Large intestine (tissue), 12 donors: ENCODE measurements at places on chromosomes 2 and 18. TPM values are rescaled to one million over a fixed set of nuclear protein-coding genes. Genes with fewer than 3 reads are reported as not detected.

Gene DLX1
- polyA plus RNA-seq, result 3.4 TPM

GRCh38 chr2:189504238-189504637 is 63.0 kb downstream of the WDR75 start:
- no peak for DNase-seq

DNA sequence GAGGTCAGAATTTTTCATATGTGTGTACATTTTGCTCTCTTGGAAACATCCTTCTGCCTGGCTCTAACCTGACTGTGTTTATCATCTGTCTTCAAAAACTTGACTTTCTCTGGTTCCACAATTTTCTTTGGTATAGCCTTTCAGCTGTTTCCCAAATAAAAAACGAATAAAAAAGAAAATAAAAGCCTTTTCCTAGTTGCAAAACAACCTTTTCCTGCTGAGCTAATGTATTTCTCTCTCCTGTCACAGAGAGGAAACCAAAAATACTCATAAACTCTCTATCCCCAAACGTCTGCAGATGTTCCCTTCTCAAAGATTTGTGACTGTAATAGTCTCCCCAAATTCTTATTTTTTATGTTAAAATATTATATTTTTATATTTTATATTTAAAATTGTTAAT is 505.3 kb upstream of the SLC39A10 start:
- DNase-seq, result no peak

Gene POMC
- 4.0 TPM for polyA plus RNA-seq

Gene FSHR
- polyA plus RNA-seq, result not detected

- no peak for DNase-seq
These were observed 2.0 kb upstream of the CAPN14 start for GRCh38 chr2:31219131-31219969.

- DNase-seq, result no peak
These were observed 83.0 kb downstream of the NEB start for GRCh38 chr2:151651274-151651673.

GRCh38 chr2:204223544-204223943 is 287.0 kb downstream of the ICOS start:
- DNase-seq, result no peak

Gene IL1RN
- polyA plus RNA-seq, result 0.39 TPM

DNA sequence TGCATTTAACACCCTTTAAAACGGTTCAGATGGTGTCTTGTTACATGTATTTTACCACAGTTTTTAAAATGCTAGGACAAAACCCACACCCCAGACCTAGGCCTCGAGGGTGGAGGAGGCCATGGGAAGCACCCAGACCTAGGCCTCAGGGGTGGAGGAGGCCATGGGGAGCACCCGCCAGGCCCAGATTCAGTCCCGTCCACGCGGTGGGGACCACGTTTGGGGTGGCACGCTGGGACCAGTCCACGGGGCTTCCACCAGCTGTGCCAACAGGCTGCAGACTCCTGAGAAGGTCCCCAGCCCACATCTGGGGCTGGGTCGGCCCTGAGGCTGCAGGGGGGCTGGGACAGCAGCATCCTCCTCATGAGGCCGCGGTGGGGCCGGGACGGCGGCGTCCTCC is 63.4 kb downstream of the SLC66A2 start:
- no peak for DNase-seq

Gene DCC
- polyA plus RNA-seq, result 0.58 TPM

- no peak for DNase-seq
These were observed 17.6 kb upstream of the SPATS2L start for GRCh38 chr2:200288670-200289429.

GRCh38 chr2:215283221-215283620 is 28.6 kb upstream of the ATIC start:
- DNase-seq, result no peak

- no peak for DNase-seq
These were observed 23.3 kb downstream of the GLS start for GRCh38 chr2:190903693-190904450.

GRCh38 chr2:229539628-229540027 is 174.7 kb downstream of the DNER start:
- no peak for DNase-seq

GRCh38 chr2:56713161-56713676 is 529.4 kb downstream of the CCDC85A start:
- DNase-seq, result no peak

- peak; percentile 86 for DNase-seq
These were observed 50.2 kb upstream of the DTNA start for GRCh38 chr18:34659579-34660517.

DNA sequence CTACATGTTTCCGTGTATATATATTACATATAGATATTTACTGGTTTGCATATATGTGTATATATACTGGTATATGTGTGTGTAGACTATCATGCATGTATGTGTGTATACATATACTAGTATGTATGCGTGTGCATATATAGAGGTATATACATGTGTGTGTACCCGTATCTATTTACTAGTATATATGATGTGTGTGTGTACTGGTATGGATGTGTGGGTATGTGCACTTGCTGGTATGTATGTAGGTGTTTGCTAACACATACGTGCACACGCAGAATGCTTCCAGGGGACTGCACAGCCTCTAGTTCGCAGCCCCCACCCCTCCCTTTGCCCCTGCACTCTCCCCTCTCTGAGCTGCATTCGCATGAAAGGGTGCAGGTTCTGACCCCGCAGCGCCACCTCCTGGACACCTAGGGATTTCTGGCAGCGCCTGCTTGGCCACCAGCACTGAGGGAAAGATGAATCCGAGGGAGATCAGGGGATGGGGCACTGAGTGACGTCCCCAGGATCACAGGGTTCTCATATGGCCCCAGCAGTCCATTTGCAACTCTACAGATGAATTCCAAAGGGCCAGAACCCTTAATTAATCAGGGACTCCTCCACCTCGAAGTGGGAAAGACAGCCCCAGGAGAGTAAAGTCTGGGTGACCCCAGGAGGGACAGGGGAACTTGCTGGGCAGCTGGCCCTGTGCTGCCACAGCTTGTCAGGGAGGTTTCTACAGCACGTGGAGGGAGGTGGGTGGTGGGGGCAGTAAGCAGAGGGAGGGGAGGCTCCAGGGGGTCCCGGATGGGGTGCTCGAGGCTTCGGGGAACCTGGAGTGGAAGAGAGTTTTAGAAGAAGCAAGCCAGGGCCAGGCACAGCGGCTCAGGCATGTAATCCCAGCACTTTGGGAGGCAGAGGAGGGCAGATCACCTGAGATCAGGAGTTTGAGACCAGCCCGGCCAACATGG is 66.8 kb upstream of the ASAP2 start:
- DNase-seq, result peak; percentile 42

GRCh38 chr2:106885329-106885728 is 638 bp downstream of the ST6GAL2 start:
- peak; percentile 11 for DNase-seq

DNA sequence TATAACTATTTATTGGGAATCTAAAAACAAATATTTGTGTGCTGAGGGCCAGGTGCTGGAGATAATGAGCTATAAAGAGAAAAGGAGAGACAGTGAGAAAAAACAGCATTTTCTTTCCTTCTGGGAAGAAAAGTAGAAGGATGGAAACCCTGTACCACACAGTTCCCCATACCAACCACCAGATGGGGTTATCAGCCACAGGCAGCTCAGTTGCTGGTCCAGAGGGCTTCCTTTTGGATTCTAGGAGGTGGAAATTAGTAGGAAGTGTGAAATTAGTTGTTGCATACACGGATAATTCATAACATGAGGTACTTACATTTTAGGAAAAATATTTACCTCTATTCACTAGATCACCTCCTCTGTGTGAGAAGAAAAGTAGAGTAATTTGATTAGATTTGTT is 237.0 kb upstream of the FOSL2 start:
- DNase-seq, result peak; percentile 37

- DNase-seq, result no peak
These were observed 85.3 kb downstream of the TRAPPC8 start for GRCh38 chr18:31857526-31858106.

DNA sequence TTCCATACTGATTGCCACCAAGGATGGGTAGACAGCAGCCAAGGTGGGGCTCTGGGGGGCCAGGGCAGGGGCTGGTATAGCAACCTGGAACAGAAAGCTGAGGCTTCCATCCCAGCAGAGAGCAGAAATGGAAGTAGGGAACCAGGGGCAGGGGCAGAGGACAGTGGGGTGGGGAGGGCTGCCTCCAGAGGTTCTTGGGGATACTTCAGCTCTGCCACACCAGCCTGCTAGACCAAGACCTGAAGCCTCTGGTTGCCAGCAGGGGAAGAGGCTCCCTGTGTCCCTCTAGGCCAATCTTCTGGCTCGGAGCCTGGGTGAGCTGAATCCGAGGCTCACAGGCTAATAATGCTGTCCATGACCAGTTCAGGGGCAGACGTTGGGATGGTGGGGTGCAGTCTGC is 329.0 kb downstream of the DYSF start:
- DNase-seq, result no peak

DNA sequence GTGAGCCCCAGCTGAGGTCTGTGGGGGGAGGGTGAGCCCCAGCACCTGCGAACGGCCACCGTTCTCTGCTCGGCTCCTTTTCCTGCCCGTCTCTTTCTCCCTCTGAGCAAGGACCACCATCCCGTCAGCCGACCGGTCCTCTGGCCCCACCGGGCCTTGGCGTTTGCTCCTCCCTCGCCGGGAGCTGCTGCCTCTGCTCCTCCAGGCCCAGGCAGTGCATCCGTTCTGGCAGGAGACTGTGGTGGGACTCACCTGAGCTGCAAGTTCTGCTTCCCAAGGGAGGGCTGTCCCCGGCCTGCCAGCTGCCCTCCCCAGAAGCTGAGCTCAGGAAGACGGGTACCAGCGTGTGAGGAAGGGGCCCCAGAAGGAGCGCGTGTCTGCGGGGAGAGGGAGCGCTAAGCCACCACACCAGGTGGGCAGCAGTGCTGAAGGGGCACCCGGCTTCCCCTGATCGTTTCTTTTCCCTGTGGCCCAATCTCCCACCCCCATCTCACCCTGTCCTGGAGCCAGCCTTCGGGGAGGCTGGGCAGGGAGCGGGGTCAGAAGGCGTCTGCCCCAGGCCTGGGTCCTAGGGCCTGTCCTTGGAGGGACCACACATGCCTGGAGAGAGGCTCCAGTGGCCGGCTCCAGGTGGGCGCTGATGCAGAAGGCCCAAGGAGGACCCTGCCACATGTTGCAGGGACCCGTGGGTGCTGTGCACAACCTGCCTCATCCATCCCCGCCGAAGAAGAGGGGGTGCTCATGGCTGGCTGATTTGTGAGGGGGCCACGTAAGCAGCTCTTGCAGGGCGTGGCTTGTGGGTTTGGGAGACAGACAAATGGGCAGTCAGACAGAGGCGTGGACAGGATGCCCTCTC is 2.5 kb upstream of the RTP5 start:
- DNase-seq, result no peak

DNA sequence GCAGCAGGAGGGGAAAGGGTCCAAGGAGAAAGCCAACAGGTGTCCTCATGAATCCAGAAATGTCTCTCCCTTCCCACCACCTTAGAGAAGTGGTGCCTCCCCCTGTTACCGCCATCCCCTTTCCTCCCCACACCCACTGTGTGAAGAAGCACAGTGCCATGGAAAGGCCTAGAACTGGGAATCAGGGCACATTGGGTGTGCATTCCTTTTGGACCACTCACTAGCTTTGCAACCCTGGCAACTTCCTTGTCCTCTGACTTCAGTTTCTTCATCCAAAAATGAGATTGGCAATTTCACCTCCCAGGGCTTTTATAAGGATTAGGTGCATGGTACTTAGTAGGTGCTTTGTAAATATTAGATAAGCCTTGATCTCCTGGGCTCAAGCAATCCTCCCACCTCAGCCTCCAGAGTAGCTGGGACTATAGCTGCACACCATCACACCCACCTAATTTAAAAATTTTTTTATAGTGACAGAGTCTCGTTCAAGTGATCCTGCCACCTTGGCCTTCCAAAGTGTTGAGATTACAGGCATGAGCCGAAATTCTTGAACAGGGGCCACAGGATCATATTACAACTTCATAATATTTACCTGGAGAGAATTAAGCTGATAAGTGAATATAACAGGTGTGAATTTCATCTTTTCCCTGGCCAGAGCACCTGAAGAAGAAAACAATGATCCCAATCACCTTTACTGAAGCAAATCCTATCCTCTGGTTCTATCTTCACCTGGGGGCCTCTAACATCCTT is 97.9 kb upstream of the TAF1B start:
- DNase-seq, result no peak

- DNase-seq, result no peak
These were observed 289.6 kb downstream of the PTPRM start for GRCh38 chr18:7856733-7857132.

- no peak for DNase-seq
These were observed 382.0 kb downstream of the SOX11 start for GRCh38 chr2:6074089-6074643.

DNA sequence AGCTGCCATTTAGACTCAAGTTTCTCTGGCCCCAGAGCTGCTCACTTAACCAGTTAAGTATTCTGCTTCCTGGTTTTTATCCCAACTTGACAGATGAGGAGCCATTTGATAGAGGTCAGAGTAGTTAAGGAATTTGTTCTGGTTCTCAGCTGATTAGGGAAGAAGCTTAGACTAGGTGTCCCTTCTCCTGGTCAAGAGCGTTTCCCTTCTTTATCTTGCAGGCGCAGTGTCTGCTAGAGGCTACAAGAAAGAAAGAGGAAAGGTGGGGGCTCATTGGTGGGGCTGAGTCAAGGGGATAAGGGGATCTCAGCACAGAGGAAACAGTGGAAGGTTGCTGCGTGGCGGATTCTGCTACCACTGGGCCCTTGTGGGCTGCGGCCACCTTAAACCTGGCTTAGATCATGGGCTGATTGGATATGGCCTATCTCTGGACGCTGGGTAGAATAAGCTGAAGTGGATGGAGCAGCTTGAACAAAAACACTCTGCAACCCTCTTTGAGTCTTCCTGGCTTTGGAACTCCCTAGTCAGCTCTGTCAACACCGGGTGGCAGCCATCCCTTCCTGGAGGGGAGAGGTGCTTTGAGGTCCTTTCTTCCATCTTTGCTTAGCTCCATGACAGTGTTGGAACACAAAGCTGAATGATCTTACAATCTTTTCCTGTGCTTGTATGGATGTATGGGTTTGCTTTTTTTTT is 70.8 kb downstream of the QPCT start:
- no peak for DNase-seq

DNA sequence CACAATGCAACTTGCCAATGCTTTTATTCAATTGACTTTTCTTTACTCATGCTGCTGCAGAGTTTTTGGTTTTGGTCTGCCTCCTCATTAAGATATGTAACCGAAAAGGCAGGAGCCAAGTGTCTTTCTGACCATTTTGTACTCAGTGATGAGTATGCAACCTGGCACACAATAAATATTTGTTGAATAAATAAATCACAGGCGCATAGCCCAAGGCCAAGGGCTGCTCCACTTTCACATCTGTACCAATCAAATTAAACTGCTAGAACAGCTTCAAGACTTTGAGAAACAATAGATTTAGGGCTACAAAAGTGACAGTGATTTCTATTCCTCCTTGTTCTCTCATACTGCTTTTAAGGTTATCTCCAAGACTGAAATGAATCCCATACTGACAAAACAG is 828.2 kb downstream of the RNF144A start:
- no peak for DNase-seq

GRCh38 chr2:121778741-121779487 is 23.5 kb downstream of the TSN start:
- DNase-seq, result peak; percentile 52

DNA sequence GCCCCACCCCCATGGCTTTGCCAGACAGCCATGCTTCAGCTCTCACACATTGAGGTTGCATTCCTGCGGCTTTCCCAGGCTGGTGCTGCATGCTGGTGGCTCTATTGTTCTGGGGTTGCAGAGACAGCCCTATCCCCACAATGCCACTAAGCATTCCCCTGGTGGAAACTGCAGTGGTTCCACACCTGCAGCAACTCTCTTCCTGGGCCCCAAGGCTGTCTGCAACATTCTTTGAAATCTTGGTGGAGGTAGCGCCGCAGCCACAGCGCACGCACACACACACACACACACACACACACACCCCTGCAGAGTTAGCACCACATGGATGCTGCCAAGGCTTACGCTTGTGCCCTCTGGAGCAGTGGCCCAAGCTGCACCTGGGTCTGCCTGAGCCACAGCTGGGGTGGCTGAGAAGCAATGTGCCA is 21.4 kb downstream of the SFXN5 start:
- no peak for DNase-seq
